ENCODE measurements at places on chromosomes 16 and 17.

GRCh38 chr16:78664811-78665772 lies 565.6 kb downstream of the WWOX start:
- DNase-seq = no peak

DNA sequence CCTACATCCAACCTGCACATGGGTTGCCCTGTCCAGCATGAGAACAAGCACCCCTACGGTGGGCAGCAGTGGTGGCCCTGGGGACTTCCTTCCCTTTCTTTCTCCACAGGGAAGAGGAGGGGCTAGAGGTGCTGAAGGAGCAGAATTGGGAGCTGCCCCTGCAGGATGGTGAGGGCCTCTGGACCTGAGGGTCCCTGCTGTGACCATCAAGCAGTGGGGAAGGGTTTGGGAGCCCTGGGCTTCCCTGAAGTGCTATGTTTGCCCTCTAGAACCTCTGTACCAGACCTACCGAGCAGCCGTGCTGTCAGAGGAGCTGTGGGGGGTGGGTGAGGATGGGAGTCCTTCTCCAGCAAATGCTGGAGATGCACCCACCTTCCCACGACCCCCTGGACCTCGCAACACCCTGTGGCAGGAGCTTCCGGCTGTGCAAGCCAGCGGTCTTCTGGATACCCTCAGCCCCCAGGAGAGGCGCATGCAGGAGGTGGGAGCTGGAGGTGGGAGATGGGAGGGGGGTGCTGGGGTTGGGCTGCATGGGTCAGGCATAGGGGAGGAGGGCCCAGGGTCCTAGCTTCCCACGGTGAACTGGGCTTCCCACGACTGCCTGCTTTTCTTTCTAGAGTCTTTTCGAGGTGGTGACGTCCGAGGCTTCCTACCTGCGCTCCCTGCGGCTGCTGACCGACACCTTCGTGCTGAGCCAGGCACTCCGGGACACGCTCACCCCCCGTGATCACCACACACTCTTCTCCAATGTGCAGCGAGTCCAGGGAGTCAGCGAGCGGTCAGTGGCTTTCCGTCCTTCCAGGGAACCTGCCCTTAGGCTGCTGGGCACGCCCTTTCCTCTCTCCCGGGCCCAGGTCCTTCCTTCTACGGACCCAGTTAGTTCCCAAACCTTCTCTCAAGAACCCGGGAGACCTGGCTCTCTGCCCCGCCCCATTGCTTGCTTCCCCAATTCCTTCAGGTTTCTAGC lies 5.0 kb downstream of the ARHGEF15 start:
- DNase-seq = peak; percentile 51

GRCh38 chr17:51909971-51910370 lies 248.5 kb downstream of the CA10 start:
- no peak for DNase-seq

- DNase-seq = peak; percentile 99
These were observed at the start of gene CTDNEP1 for GRCh38 chr17:7251661-7252175. TSS of gene CTDNEP1 (minus strand) at chr17:7251734. CDS start at chr17:7251296, 438 bp downstream.

GRCh38 chr16:81549547-81550431 lies 105.2 kb downstream of the CMIP start:
- no peak for DNase-seq

DNA sequence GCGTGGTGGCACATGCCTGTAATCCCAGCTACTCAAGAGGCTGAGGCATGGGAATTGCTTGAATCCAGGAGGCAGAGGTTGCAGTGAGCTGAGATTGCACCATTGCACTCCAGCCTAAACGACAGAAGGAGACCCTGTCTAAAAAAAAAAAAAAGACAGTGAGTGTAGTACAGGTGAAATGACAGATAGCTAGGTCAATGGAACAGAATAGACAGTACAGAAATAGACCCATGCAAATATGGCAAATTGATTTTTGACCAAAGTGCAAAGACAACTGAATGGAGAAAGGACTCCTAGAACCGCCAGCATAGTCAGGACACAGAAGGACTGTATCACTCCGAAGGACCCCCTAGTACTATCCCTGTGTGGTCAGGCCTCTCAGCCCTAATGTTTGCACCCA lies 16.6 kb upstream of the PYY start:
- DNase-seq = no peak

GRCh38 chr16:46923513-46924295 lies 39.5 kb downstream of the GPT2 start:
- DNase-seq = no peak

- no peak for DNase-seq
These were observed 56.6 kb downstream of the COTL1 start for GRCh38 chr16:84561291-84561690.

DNA sequence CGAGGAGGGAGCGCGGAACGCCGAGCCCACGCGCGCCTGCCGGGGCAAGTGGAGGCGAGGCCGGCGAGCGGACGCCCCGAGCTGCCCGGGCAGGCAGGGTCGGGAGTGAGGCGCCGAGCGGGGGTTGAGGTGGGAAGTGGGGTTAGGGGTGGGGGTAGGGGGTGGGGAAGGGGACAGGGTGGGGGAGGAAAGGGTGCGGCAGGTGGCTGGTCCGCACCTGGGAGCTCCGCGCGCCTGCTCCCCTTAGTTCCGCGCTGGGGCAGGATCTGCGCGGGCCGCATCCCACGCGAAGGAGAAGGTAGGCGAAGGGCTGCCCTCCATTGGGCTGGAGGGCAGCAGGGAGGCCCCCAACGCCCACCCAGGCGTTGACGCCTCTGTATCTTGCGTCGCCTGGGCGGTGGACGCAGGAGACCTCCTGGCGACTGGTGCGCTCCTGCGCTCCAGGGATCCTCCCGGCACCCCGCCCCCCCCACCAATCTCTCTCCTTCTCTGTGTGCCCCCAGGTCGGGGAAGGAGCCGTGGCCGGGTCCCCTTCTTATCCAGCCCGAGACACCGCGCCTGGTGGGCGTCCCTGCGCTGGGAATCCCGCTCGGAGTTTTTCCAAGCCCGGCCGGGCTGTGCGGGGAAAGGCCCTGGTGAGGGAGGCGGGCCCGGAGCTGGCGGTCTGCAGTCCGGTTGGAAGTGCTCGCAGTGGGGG lies 51.3 kb upstream of the AMZ2 start:
- no peak for DNase-seq

GRCh38 chr16:67936880-67937605 lies 393 bp upstream of the PSMB10 start:
- DNase-seq = peak; percentile 86

- no peak for DNase-seq
These were observed 21.9 kb upstream of the PHAF1 start for GRCh38 chr16:67087803-67088202.

- DNase-seq = no peak
These were observed 23.9 kb downstream of the C17orf67 start for GRCh38 chr17:56809820-56810179.

GRCh38 chr16:62664566-62664965 lies 628.3 kb upstream of the CDH8 start:
- DNase-seq = no peak

DNA sequence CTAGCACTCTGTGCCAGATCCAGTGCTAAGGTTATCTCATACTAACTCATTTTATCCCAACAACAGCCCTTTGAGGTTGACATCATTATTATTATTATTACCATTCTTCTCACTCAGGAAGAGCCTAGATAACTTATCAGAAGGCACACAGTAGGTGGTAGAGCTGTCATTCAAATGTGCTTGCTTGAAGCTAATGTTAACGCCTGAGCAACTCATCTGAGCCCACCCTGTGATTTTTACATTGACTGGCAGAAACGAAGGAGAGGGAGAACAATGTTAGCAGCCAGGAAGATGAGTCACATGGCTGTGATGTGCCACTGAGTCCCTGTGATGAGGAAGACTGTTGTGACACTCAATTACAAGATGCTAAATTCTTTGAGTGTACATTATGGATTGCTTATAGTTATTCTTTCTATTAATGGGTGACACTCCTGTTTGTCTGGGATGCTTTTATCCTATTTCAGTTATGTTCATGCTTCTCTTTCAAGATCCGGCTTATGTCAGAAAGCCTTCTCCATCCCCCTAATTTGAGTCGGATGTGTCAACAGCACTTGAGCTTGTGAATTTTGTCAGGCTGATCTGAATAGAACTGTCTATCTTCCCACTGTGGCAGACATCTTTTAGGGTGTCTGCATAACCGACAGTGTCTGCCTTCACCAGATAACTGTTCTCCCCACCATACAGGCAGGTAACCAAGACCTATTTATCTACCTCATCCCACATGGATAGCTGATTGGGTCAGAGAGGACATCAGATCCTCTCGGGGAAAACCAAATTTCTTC lies 426.4 kb downstream of the CA10 start:
- DNase-seq = no peak

- DNase-seq = no peak
These were observed 34.8 kb downstream of the PRSS54 start for GRCh38 chr16:58259995-58260394.

DNA sequence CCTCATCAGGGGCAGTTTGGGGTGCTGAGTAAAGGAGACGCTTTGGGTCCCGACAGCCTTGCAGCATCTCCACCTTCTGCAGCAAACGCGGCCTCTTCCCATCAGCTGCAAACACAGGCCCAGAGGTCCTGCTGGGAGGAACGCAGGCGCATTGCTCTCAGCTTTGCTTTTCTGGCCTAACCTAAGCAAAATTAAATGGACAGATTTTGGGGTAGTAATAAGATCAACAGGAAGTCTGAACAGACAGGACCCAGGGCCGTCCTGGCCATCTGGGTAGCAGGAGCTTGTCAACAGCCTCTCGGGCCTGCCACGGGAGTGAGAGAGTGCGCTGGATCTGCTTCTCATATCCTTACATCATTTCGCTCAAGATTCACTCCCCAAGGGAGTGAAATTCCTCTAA lies 7.2 kb downstream of the NUBP1 start:
- no peak for DNase-seq

DNA sequence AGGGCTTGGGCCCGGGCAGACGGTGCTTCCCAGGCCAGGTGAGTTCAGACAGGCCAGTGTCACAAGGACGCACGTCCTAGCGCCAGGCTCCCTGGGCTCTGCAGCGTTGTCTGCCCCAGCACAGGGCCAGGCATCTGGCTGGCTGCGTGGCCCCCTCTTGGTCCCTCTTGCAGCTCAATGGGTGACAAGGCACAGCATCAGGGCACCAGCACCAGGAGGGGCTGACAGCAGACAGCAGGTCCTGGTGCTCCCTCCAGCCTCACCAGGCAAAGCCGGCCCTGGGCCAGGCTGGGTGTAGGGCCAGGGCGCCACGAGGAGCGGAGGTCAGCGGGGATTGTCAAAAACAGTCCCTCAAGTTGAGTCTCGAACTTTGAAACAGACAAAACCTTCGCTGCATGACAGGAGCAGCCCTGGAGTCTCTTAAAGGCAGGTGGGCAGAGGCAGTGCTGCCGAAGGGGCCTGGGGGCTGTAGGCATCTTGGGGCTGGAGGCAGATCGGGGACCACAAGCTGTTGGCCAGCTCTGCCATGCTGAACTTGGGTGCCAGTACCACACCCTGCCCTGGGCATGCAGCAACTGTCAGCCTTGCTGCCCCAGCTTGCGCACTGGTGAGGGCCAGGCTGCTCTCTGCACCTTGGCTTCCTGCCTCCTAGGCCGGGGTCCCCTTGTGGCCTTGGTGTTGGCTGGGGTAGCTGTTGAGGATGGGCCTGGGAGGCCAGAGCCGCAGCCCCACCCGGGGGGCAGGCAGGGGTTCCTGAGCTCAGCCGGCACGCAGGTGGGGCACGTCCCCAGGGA lies 48.8 kb downstream of the PRMT7 start:
- no peak for DNase-seq

DNA sequence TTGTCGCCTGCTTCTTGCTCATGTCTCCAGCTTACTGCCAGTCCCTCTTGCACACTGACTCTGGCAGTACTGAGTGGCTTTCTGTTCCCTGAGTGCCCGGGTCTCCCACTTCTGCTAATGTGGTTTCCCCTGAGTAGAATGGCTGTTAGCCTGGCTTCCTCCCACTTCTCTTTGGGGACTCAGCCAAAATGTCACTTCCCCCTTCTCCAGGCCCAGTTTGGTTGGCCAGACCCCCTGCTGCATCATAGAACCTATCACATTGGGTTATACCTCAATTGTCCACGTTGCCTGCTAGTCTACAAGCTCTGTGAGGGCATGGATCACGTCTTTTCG lies 304.4 kb downstream of the HS3ST3B1 start:
- DNase-seq = no peak

- no peak for DNase-seq
These were observed 8.7 kb downstream of the LUC7L3 start for GRCh38 chr17:50728112-50728429.

DNA sequence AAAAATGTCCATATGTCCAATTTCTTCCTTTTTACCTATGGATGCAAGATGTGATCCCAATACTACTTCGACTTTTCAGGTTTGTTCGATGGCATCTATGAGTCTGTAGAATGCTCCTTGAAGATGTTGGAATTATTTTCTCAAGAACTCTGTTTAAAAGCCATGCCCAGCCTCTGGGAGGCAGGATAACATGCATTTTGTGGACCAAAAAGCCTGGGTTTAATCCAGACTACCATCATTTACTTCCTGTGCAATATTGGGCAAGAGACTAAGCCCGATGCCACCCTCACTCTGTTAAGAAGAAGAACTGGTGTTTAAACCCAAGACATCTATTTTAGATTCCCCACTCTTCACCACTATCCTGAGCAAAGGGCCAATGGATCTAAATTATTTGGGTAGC lies 42.8 kb upstream of the SALL1 start:
- DNase-seq = no peak

- DNase-seq = no peak
These were observed 271.2 kb downstream of the CBLN1 start for GRCh38 chr16:49010396-49010795.

DNA sequence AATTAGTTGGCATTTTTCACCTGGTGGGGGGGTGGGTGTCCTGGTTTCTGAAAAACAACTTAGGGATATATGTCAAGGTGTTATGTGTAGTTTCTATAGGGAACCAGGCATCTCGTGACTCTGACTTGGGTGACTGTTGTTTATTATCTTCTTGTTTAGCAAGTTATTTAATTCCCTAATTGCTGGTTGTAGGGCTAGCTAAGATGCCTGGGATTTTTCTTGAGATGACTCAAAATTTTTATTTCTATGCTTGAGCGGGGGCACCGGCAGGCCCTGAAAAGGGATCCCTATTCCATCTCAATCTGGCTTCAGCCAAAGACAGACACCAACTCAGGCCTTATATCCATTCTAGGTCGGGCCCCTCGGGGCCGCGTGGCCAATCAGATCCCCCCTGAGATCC lies 3.2 kb downstream of the DPH1 start:
- DNase-seq = peak; percentile 25

DNA sequence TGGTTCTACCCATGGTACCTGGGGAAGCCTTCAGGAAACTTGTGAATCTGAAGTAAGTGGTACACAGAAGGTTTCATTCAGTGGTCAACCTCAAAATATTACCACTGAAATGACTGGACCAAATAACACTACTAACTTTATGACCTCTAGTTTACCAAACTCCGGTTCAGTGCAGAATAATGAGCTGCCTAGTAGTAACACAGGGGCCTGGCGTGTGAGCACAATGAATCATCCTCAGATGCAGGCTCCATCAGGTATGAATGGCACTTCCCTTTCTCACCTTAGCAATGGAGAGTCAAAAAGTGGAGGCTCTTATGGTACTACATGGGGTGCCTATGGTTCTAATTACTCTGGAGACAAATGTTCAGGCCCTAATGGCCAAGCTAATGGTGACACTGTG lies 55.9 kb upstream of the SLC5A11 start:
- peak; percentile 27 for DNase-seq
